Activated T-helper 2 cell treated with anti-CD3 and anti-CD28 coated beads, Interferon-gamma antibody, Interleukin-2, Interleukin-4, amounts not matched to agents 10 μg/mL and 5 μg/mL and 100 μg/mL, durations not matched to agents 14 hours and 24 hours and 36 hours (primary cell): ENCODE measurements at places on chromosomes 3 and 15.

DNA sequence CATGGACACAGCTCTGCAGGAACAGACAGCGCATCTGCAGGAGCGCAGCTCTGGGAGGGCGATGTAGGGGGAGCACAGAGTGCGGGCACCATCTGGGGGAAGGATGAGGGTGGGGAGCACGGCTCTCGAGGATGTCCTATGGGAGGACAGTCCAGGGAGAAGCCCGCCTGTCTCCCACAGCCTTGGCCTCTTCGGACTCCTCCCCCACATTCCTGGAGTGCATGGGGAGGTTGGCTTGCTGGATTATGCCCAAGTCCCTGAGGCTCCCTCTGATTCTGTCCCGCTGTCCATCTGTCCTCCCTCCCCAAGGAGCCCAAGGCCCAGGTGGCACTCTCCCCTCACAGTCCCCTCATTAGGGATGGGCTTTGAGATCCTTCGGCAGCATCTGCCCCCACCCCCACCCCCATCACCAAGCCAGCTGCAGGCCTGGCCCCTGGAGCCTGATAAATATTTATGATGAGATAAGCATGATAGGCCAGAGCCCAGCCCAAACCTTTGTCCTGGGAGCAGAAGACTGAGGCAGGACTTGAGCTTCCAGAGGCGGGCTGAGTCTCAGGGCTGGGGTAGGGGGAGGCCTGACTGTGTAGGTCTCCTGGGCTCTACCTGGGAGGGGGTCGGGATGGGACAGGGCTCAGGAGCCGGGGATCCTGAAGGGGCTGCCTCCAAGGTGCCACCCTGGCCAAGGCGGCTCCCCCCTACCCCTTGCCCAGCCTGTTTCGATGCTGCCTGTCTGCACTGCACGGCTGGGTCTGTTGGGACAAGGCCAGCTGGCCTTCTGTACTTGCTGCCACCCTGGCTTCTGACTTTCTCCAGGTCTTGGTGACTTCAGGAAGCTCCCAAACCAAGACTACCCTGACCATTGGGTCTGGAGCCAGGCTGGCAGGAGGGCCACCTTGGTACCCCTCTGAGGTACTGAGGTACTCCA lies 28.6 kb upstream of the SEMA3F start:
- no peak for DNase-seq
- H3K36me3 ChIP-seq: no peaks in the 10 kb centered on the region
- no peaks in the 10 kb centered on the region for H3K27me3 ChIP-seq
- H3K4me1 ChIP-seq: no peaks in the 10 kb centered on the region
- H3K27ac ChIP-seq: no peak overlapping the region
- H3K4me3 ChIP-seq: no peak overlapping the region

DNA sequence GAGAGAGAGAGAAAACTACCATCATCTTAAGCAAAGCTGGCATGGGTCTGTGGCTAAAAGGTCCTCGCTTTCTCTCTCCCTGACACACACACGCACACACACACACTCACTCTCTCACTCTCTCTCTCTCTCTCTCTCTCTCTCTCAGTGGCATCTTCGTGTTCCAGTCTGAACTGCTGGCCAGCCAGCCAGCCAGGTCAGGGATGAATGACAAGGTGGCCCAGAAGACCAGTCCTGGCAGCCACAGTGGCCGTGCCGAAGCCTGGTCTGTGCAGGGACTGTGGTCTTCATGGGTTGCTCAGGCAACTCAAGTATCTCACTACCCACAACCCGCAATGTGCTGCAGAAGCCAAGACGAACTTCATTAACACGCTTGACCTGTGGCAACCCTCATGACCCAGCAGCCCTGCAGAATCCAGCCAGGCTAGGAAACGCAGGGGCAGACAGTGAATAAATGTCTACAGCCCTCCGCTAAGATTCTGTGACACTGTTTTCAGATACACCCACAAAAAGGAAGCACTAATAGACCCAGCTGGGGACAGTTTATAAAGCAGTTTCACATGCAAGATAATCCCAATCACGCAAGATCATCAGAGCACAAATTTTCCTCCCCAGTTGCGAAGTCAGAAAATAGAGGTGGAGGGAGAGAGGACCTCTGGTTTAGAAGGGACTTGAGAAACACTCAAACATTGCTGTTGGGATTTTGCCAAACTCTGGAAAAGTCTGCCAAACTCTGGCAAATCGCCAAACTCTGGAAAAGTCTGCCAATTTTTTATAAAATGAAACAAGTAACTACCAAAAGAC lies 66.4 kb downstream of the XXYLT1 start:
- no peak for DNase-seq
- peaks cover 7% of the 10 kb centered on the region for H3K4me1 ChIP-seq
- no peak overlapping the region for H3K27ac ChIP-seq
- H3K27me3 ChIP-seq: no peaks in the 10 kb centered on the region
- H3K36me3 ChIP-seq: no peaks in the 10 kb centered on the region

- DNase-seq: no peak
- no peak overlapping the region for H3K4me3 ChIP-seq
- H3K27ac ChIP-seq: no peak overlapping the region
- H3K4me1 ChIP-seq: peaks cover 2% of the 10 kb centered on the region
- peaks cover 6% of the 10 kb centered on the region for H3K27me3 ChIP-seq
Measured at GRCh38 chr3:79018265-79018664, 749.5 kb downstream of the ROBO1 start.

- H3K27ac ChIP-seq: no peak overlapping the region
- no peaks in the 10 kb centered on the region for H3K4me1 ChIP-seq
- no peak for DNase-seq
- H3K27me3 ChIP-seq: peaks cover 2% of the 10 kb centered on the region
Measured at GRCh38 chr15:100788418-100789105, 91.1 kb upstream of the ALDH1A3 start.

- no peaks in the 10 kb centered on the region for H3K36me3 ChIP-seq
- no peaks in the 10 kb centered on the region for H3K4me1 ChIP-seq
- no peak overlapping the region for H3K4me3 ChIP-seq
- peaks cover 2% of the 10 kb centered on the region for H3K27me3 ChIP-seq
- no peak overlapping the region for H3K27ac ChIP-seq
- DNase-seq: no peak
Measured at GRCh38 chr15:94526071-94526689, 294.8 kb downstream of the MCTP2 start.

GRCh38 chr3:188287339-188287738 lies 133.4 kb downstream of the LPP start:
- H3K27ac ChIP-seq: no peak overlapping the region
- no peak for DNase-seq
- H3K4me3 ChIP-seq: no peak overlapping the region
- peaks cover 54% of the 10 kb centered on the region for H3K4me1 ChIP-seq
- H3K27me3 ChIP-seq: no peaks in the 10 kb centered on the region

DNA sequence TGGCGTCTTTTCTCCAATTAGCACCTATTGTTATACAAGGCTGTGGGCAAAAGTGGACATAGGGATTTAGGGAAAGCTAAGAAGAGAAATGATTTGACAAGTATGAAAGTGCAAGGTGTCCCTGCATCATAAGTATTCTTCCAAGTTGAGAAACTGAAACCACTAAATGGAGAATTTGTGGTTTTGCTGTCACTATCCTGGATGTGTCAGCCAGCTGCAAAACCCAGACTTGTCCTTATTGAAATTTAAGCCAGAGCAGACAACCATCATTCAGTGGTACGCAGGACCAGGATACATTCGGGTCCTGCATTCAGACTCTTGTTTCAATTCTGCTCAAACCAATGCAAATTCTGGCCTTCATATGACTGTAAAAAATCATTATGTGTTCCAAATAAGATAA lies 384.8 kb upstream of the TGFBR2 start:
- H3K4me3 ChIP-seq: no peak overlapping the region
- peaks cover 15% of the 10 kb centered on the region for H3K36me3 ChIP-seq
- DNase-seq: no peak
- peaks cover 4% of the 10 kb centered on the region for H3K27me3 ChIP-seq
